ENCODE measurements at places on chromosomes 7 and 10.

- DNase-seq, result no peak
Observed at GRCh38 chr10:122112021-122112616, 123.2 kb downstream of the TACC2 start.

- DNase-seq, result no peak
Observed at GRCh38 chr10:123548770-123549169, 117.4 kb upstream of the GPR26 start.

DNA sequence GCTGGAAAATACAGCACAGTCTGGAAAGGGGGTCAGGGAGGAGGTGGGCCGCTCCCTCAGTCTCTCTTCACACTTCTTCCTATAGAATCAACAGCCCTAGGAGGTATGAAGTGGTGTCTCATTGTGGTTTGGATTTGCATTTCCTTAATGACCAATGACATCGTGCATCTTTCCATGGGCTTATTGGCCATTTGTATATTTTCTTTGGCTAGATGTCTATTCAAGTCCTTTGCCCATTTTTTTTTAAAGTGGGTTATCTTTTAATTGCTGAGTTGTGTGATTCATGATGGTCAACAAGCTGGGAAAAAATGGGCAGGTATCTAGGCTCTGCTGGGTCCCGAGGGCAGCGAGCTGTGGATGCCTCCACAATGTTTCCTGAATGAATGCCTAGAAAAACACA is 29.1 kb downstream of the TMEM130 start:
- no peak for DNase-seq

DNA sequence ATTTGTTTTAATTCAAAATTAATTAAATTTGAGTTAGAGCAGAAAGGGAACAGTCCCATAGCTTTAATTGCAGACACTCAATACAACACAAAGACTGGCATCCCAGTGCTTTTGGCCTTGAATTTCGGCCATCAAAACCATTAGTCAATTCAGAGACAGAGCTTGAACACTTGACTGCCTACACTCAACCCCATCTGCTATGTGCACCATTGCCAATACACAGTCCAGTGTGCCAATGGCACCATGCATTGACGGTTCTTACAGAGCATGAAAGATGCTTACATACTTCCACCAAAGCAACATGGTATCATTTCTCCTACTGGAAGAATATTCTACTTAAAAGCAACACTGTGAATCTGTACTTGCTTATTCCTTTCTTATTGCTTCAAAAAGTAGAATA is 43.6 kb upstream of the LRRTM3 start:
- no peak for DNase-seq

- no peak for DNase-seq
Observed at GRCh38 chr10:63515002-63515763, 6.0 kb upstream of the REEP3 start.

All from LNCaP clone FGC (cell line).